Activated T-helper 1 cell treated with anti-CD3 and anti-CD28 coated beads, Interleukin-12 subunit alpha, Interleukin-12 subunit beta, Interleukin-2, Interleukin-4 antibody, amounts not matched to agents 30 ng/mL and 10 ng/mL and 1 ng/mL, durations not matched to agents 14 hours and 24 hours and 36 hours (primary cell): ENCODE measurements at places on chromosomes 12 and 14. TPM values are rescaled to one million over a fixed set of nuclear protein-coding genes. Genes with fewer than 3 reads are reported as not detected.

OR4K13 gene
- total RNA-seq, result not detected in 2 replicates

NAV3 gene
- total RNA-seq, result not detected in 2 replicates

DNA sequence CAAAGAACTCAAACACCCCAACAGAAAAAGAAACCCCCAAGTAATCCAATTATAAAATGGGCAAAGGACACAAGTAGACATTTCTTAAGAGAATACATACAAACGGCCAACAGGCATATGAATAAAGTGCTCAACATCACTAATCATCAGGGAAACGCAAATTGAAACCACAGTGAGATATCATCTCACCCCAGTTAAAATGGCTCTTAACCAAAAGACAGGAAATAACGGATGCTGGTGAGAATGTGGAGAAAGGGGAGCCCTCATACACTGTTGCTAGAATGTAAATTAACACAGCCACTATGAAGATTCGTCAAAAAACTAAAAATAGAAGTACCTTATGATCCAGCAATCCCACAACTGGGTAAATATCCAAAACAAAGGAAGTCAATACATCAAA lies 52.4 kb downstream of the CLMN start:
- H3K4me1 ChIP-seq, result peaks cover 32% of the 10 kb centered on the region
- DNase-seq, result no peak
- H3K36me3 ChIP-seq, result no peaks in the 10 kb centered on the region
- peaks cover 4% of the 10 kb centered on the region for H3K27me3 ChIP-seq
- no peak overlapping the region for H3K4me3 ChIP-seq

DNA sequence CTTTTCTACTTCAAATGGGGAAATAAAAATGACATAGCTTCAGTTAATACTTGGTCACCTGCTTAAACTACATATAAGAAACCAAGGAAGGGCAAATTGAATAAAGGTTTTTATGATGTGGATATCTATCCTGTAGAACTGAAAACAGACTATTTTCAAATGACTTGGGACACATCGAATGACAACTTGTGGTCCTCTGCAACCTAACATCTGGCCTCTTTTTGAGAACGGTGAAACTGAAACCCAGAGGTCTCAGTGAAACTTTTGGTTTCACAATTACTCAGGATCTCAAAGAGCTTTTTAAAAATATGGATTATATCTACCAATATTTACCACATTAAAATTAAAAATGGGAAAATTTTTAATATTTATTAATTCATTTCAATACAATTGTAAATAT lies 65.2 kb downstream of the PPP2R5E start:
- H3K36me3 ChIP-seq, result peaks cover 3% of the 10 kb centered on the region
- H3K4me1 ChIP-seq, result peaks cover 47% of the 10 kb centered on the region
- DNase-seq, result peak; percentile 45
- peak overlapping the region; percentile 27 for H3K4me3 ChIP-seq

SERPINA9 gene
- total RNA-seq, result not detected in 2 replicates

GRCh38 chr12:125835852-125836251 lies 770.6 kb downstream of the AACS start:
- no peaks in the 10 kb centered on the region for H3K27me3 ChIP-seq
- no peak overlapping the region for H3K27ac ChIP-seq
- no peaks in the 10 kb centered on the region for H3K4me1 ChIP-seq
- no peak overlapping the region for H3K4me3 ChIP-seq
- no peak for DNase-seq

DNA sequence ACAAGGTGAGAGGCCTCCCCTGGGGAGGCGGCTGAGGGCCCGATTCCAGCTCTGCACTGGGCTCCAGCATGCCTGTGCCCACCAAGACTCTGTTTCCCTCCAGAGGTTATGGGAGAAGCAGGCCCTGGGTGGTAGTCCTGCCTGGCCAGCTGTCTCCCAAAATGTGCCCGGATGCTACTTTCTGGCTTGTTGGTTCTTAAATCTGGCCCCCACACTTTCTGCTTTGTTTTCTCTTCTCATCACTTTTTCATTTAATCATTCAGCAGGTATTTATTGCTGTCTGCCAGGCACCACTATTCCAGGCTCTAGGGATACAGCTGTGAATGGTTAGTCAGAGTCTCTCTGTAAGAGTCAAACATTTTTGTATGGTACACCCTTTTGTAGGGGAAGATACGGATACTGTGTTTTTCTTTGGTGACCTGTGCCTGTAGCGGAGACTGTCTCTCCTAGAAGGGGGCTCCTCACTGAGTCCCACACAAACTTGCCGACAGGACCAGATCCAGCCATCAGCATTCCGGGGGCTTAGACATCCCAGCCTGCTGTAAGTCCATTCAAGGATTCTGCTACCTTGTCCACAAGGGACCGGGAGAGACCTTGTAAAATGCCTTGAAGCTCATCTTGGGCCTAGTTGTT lies 3.8 kb downstream of the DHRS2 start:
- no peaks in the 10 kb centered on the region for H3K27me3 ChIP-seq
- no peak for DNase-seq
- no peaks in the 10 kb centered on the region for H3K4me1 ChIP-seq
- no peak overlapping the region for H3K27ac ChIP-seq

DNA sequence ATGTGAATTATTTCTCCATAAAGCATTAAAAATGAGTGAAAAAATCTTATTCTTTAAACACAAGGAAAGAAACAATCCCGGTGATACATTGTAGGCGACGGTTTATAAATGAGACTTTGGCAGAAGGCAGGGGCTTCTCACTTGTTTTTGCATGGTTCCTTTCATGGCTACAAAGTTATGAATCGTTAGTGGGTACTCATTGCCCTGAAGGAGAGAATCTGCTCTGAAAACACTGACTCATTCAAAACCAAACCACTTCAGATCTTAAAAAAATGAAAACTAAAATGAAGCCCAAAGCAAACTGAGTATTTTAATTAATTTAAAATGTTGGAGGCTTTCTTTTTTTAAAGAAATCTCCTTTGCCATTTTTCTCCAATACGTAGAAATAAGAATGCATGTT lies 41.4 kb upstream of the AMIGO2 start:
- DNase-seq, result no peak
- no peak overlapping the region for H3K4me3 ChIP-seq
- peaks cover 10% of the 10 kb centered on the region for H3K4me1 ChIP-seq
- peaks cover 17% of the 10 kb centered on the region for H3K36me3 ChIP-seq
- H3K27me3 ChIP-seq, result no peaks in the 10 kb centered on the region

UBR7 gene
- total RNA-seq, result 30.1 and 32.4 TPM in 2 replicates

DNA sequence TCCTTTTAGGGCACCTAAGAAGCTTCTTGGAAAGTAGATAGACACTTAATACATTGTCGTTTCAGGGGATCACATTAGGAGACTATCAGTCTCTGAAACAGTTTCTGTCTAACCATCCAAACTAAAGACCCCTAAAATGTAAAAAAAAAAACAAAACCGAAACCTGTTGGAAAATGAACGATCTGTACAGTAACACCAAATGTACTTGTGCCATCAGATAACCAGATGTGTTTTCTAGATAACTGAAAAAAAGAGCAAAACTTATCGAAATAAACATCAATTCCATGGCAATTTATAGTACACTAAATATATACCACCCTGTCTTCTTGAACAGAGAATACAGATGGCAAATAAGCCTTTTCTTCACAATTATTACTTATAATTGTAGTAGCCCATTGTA lies 2.1 kb downstream of the LDHB start:
- H3K4me1 ChIP-seq, result peaks cover 67% of the 10 kb centered on the region
- H3K27me3 ChIP-seq, result no peaks in the 10 kb centered on the region
- H3K36me3 ChIP-seq, result peaks cover 45% of the 10 kb centered on the region
- H3K4me3 ChIP-seq, result peak overlapping the region; percentile 95
- H3K27ac ChIP-seq, result peak overlapping the region; percentile 40

- no peak overlapping the region for H3K4me3 ChIP-seq
- no peak overlapping the region for H3K27ac ChIP-seq
- no peaks in the 10 kb centered on the region for H3K27me3 ChIP-seq
- peaks cover 5% of the 10 kb centered on the region for H3K36me3 ChIP-seq
- H3K4me1 ChIP-seq, result peaks cover 21% of the 10 kb centered on the region
Observed at GRCh38 chr12:111978545-111978944, 34.4 kb downstream of the TMEM116 start.

- no peaks in the 10 kb centered on the region for H3K36me3 ChIP-seq
- peaks cover 3% of the 10 kb centered on the region for H3K27me3 ChIP-seq
- no peak overlapping the region for H3K27ac ChIP-seq
- no peak overlapping the region for H3K4me3 ChIP-seq
Observed at GRCh38 chr12:14157088-14157747, 175.8 kb upstream of the GRIN2B start.

- H3K36me3 ChIP-seq, result no peaks in the 10 kb centered on the region
- peaks cover 9% of the 10 kb centered on the region for H3K27me3 ChIP-seq
- no peak overlapping the region for H3K27ac ChIP-seq
- H3K4me1 ChIP-seq, result peaks cover 17% of the 10 kb centered on the region
Observed at GRCh38 chr14:92466059-92466458, 47.5 kb upstream of the RIN3 start.

C12orf60 gene
- 2.1 and 2.2 TPM in 2 replicates for total RNA-seq

KRT82 gene
- total RNA-seq, result not detected in 2 replicates

DNA sequence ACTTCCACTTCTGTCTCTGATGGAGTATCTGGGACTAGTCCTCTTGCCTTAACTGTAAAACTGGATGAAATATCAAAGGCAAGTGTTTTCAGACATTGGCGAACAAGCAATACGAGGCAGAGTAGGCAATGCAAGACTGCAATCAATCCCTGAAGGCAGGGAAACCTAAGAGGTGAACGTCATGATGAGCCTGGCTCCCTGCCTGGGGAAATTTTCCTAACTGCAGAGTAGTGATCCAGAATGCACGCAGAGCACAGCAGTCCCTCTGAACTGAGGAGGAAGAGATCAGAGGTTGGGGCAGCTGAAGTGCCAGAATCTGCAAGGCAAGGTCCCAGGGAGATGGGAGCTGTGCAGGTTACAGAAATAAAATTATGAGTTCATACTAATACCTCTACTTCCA lies 18.5 kb downstream of the BHLHE41 start:
- H3K4me3 ChIP-seq, result no peak overlapping the region
- H3K36me3 ChIP-seq, result no peaks in the 10 kb centered on the region
- no peaks in the 10 kb centered on the region for H3K4me1 ChIP-seq
- H3K27ac ChIP-seq, result no peak overlapping the region
- no peak for DNase-seq

DNA sequence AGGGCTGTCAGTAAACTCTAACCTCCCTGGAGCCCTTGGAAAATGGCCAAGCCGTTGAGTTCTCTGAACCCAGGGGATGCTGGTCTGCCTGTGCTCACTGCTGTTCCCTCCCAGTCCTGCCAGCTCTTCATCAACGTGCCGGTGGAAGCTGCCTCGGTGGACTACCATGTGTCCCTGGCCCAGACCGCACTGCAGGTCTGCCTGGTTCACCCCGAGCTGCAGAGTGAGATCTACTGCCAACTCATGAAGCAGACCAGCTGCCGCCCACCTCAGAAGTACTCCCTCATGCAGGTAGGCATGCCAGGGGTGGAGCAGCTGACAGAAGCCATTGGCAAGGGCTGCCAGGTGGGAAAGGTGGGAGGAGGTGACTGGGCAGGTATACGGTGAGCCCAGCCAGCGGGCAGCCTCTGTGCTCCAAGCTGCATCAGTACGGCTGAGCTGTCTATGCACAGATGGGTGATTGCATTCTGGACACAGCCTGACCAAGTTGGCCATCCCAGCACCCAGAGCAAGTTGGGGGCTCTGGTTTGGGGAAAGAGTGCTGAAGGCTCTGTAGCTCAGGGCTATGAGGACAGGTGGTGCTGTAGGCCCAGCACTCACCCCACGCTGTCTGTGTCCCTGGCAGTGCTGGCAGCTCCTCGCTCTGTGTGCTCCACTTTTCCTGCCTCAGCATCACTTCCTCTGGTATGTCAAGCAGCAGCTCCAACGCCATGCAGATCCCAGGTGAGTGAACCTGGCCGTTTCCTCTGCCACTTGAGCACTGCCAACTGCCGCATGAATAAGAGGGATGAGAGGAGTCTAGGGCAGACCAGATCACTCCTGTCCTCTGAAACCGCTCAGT lies 21.9 kb downstream of the PIGH start:
- no peak overlapping the region for H3K4me3 ChIP-seq
- peaks cover 6% of the 10 kb centered on the region for H3K4me1 ChIP-seq
- H3K27me3 ChIP-seq, result no peaks in the 10 kb centered on the region
- no peak for DNase-seq
- no peak overlapping the region for H3K27ac ChIP-seq
- H3K36me3 ChIP-seq, result no peaks in the 10 kb centered on the region

GRCh38 chr14:93331728-93332396 lies 974 bp downstream of the BTBD7 start:
- no peaks in the 10 kb centered on the region for H3K36me3 ChIP-seq
- DNase-seq, result no peak
- peak overlapping the region; percentile 92 for H3K4me3 ChIP-seq
- H3K27me3 ChIP-seq, result no peaks in the 10 kb centered on the region

GRCh38 chr12:14874882-14875281 lies 10.8 kb downstream of the MGP start:
- no peak overlapping the region for H3K27ac ChIP-seq
- H3K4me1 ChIP-seq, result no peaks in the 10 kb centered on the region
- no peak for DNase-seq
- H3K36me3 ChIP-seq, result peaks cover 1% of the 10 kb centered on the region

DNA sequence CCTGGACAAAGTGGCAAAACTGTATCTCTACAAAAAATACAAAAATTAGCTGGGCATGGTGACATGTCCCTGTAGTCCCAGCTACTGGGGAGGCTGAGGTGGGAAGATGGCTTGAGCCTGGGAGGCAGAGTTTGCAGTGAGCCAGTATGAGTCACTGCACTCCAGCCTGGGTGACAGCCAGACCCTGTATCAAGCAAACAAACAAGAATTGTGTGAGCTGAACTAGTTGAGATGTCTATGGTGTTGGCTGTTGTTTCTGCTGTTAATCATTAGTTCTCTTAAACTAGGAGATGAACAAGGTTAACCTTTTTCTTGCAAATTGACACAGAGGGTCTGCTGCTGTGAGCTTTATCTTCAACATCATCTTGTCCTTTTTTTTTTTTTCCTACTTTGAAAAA lies 23.6 kb downstream of the RASSF3 start:
- H3K27me3 ChIP-seq, result no peaks in the 10 kb centered on the region
- no peak overlapping the region for H3K27ac ChIP-seq
- H3K4me1 ChIP-seq, result peaks cover 53% of the 10 kb centered on the region
- no peak for DNase-seq
- peaks cover 42% of the 10 kb centered on the region for H3K36me3 ChIP-seq

SPRYD4 gene
- total RNA-seq, result 5.0 and 5.5 TPM in 2 replicates

DNA sequence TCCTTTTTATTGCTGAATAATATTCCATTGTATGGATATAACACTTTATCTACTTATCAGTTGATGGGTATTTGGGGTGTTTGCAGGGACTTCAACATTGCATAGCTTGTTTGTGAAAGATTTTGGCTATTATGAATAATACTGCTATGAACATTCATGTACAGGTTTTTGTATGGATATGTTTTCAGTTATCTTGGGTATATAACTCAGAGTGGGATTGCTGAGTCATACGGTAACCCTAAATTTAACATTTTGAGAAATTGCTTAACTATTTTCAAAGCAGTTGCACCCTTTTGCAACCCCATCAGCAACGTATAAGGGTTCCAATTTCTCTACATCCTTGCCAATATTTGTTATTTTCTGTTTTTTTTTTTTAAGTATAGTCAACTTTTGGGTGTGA lies 27.3 kb upstream of the HELB start:
- H3K4me1 ChIP-seq, result peaks cover 28% of the 10 kb centered on the region
- no peak overlapping the region for H3K27ac ChIP-seq
- peaks cover 1% of the 10 kb centered on the region for H3K27me3 ChIP-seq
- no peak overlapping the region for H3K4me3 ChIP-seq
- no peak for DNase-seq

DNA sequence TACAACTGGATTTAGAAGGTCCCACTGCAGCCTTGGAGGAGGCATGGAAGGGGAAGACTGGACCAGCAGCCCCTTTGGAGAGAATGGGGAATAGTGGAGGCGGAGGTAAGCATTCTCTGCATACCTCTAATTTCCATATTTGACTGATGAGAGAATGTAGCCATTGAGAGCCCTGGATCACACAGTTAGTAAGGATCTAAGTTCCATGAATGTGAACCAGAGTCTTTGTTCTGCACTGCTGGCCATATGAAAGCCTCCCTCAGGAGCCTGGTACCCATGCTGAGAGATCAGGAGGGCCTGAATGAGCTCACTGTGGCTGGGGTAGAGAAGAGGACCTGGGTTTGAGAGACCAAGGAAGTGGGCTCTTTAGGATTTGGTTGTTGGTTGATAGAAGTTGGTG lies 192.1 kb downstream of the TMEM132C start:
- no peaks in the 10 kb centered on the region for H3K36me3 ChIP-seq
- H3K4me3 ChIP-seq, result no peak overlapping the region
- H3K27me3 ChIP-seq, result no peaks in the 10 kb centered on the region
